Left renal cortex interstitium (tissue), 4 donors: ENCODE measurements at places on chromosomes 1 and 21. TPM values are rescaled to one million over a fixed set of nuclear protein-coding genes. Genes with fewer than 3 reads are reported as not detected.

DNA sequence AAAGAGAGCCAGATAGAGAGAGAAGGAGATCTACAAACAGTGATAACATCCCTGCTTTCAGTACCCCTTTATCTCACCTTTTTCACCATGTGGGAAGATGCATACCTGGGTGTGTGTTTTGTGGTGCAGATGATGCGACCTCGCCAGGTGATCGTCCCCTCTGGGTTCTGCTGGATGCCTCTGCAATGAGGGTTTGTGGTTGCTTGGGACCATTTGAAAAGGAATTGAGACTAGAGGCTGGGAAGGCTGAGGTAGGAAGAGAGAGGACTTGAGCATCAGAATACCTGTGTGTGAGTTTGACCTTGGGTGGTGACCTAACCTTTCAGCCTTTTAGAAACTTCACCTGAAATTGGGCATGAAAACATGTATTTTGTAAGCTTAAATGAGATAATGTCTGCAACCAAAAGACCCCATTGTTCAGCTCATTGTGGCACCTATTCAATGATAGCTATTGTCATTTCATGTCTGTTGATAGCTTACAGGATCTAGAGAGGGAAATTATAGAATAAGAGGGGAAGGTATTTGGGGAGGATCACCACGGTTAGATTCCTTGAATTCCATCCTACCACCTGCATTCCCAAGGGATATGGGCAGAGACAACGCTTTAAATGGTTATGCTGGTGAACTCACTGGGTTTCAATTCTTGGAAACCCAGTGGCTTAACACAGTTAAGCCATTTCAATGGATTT is 125.7 kb downstream of the IGSF21 start:
- DNase-seq = no peak

GRCh38 chr1:41679531-41679930 is 195.0 kb upstream of the EDN2 start:
- no peak for DNase-seq

KLHDC9 gene
- 14.9 TPM for polyA plus RNA-seq

- no peak for DNase-seq
These were observed 25.5 kb downstream of the KMO start for GRCh38 chr1:241557551-241558193.

- DNase-seq = no peak
These were observed 34.7 kb downstream of the LRRC8D start for GRCh38 chr1:89855413-89856123.

GCSAML gene
- 0.17 TPM for polyA plus RNA-seq

NAXE gene
- polyA plus RNA-seq = 73.4 TPM

DCDC2B gene
- polyA plus RNA-seq = 2.3 TPM

DNA sequence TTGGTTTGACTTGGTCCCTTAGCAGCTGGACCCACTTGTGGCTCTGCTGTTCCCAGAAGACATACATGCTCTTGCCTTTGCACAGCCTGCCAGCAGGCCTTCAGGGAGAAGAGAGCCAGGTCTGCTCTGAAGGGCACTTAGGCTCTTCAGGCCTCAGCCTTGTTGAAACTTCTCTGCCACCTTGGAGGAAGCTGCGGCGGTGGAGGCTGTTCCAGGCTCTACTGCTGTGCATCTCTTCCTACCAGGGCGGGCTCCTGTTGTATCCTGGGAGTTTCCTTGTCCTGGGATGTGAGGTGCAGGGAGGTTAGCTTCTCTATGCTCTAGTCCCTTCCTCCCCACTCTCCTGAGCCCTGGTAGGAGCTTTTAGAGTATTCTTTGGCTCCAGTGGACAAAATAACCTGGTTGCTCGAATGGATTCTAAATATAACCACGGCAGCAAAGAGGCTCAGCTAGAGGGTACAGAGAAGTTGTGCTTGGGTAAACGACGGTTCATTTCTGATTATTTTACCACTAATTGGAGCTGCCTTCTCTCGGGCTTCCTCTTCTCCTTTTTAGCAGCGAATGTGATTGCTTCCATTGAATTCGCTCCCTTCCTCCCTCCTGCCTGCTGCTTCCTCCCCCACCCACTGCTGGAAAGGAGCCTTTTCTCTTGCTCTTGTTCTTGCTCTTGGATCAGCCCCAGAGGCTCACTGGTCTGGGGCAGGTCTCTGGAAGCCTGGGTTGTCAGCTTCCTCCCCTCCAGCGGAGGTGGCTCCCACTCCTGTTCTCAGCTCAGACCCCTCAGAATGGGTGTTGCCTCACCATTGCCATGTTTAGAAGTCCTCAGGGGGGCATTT is 126.6 kb upstream of the CACNA1E start:
- no peak for DNase-seq

GRCh38 chr1:228399531-228400236 is 7.0 kb downstream of the TRIM11 start:
- no peak for DNase-seq

ENTREP3 gene
- polyA plus RNA-seq = 29.8 TPM
